GM12892 (cell line): ENCODE measurements at places on chromosomes 16 and 17.

DNA sequence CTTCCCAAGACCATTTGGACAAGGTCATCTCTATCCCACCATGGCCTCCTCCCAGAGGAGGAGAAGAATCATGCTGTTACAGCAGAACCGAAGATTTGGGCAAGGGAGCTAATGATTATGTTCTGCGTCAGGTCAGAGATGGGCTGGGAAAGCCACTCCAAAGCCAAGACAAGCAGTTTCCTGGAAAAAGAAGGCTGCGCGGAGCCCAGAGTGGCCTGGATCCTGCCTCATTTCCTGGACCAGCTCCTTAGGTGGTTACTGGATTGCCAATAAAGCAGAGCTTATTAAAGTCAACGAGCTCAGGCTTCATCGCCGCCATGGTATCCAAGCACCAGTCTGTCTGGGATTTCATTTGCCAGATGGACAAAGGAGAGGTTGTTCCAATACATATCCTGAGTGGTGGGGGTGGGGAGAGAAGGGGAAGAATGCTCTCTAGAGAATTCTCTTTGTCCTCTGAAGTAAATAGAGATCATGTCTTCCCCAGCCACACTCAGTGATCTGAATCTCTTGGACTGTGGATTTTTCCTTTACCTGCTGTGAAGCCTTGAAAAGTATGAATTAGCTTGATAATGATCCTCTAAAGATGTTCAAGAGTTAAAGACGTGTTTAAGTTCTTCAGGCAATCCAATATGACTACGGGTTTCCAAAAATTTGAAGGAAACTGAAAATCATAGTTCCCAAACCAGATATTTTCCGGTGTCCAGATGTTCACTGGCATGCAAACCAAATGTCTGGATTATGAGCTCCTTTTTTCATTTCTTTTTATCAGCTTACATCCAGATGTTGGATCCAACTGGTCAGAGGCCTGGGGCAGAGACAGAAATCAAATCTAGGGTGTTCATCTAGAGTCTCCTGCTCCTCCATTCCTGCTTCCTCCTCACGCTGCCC lies 17.7 kb downstream of the PRAC1 start:
- no peak for DNase-seq

GRCh38 chr16:13378151-13378550 lies 476.8 kb downstream of the SHISA9 start:
- DNase-seq, result no peak

GRCh38 chr17:67566656-67567055 lies 151.1 kb upstream of the NOL11 start:
- DNase-seq, result no peak

- DNase-seq, result no peak
Measured at GRCh38 chr17:7130621-7131422, 16.2 kb upstream of the ASGR2 start.

- no peak for DNase-seq
Measured at GRCh38 chr17:48363161-48363560, 66.9 kb downstream of the SKAP1 start.

GRCh38 chr17:10135539-10136257 lies 62.7 kb downstream of the GAS7 start:
- DNase-seq, result no peak

DNA sequence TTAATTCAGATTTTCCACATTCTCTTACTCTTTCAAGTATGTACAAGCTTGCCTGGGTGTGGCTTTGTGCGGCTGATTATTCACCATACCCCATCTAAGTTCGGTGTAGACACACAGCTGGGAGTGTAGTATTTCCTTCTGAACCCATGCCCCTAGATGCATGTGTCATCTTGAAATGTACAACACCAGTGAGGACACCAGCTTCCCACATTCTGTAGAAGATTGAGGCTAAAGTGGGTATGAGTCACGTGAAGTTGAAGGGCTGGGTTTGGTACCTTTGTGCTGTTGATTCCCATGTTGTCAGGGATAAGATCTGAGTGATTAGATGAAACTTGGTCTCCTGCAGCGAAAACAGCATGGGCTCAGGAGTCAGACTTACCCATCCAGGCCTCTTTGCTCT lies 14.6 kb upstream of the DHX8 start:
- DNase-seq, result no peak

GRCh38 chr17:50352072-50352692 lies 6.3 kb downstream of the XYLT2 start:
- DNase-seq, result no peak

DNA sequence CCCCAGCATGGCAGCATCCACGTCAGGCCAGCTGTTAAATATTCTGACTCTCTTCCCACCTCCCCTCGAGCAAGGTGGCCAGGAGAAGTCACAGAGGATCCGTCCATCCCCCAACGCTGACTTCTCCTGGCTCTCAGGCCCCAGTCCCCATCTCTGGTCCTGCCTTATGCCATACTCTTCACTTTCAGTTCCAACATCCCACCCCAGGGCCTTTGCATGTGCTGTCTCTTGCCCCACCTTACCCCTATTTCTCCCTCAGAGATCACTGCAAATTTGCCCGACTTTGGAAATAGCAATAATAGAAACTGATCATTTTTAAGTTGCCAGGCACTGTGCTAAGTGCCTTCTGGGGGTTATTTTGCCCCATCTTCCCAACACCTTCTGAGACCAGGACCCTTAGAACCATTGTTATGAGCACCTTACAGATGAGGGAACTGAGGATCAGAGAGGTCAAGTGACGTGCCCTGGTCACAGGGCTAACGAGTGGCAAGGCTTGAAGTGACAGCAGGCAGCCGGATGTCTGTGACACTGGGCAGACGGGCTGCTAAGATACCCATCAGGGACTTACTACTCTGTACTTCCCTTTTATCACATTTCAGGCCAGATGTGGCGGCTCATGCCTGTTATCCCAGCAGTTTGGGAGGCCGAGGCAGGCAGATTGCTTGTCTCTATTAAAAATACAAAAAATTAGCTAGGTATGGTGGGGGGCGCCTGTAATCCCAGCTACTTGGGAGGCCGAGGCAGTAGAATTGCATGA lies 17.7 kb downstream of the HID1 start:
- no peak for DNase-seq

GRCh38 chr16:14292051-14292825 lies 221.1 kb downstream of the MRTFB start:
- DNase-seq, result no peak

DNA sequence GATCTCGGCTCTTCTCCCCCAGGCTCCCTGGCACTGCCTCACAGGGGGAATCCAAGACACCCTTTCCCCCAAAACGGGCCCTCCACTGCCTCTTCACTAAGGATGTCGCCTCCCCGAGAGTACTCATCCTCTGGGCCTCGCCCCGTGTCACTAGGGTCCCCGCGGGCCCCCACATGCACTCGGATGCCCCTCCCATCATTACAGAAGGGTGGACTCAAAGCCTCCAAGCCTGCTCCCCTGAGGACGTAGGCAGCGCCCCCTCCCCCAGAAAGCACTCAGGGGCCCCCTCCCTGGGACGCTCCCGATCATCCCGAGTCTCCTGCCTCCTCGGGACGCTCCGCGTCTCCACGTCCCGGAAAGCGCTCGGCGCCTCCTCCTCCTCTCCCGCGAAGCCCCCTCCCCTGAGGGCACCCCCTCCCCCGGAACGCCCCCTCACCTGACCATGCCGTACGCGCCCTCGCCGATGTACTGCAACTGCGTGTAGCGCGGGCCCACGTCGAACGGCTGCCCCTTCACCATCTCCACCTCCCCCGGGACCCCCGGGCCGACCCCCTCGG lies 338 bp downstream of the MAPK3 start:
- no peak for DNase-seq

DNA sequence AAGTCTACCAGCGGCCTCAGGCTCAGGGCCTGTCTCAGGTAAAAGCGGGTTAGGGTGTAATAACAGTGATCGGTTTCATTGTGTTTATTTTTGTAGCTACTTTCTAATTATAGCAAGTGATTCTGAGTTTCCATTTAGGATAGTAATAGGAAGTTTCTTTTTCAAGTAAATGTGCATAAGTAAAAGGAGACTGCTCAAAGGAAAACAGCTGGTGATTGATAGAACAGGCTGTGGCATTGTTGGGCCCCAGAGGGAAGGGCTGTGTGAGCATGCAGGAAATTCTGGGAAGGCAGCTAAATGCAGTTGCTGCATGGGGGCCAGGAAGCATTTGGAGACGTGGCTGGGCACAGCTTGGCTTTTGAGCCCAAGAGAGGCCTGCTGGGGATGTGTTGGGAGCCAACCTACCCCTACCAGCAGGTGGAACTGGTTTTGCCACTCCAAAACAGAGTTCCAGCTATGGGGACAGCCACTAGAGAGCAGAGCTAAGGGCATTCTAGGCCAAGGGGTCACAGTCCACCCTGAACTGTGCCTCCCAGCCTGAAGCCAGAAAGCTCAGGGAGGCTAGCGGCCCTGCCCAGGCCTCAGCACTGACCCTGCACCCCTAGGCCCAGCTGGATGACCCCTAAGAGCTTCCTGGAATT lies 12.6 kb downstream of the SNX20 start:
- DNase-seq, result no peak

DNA sequence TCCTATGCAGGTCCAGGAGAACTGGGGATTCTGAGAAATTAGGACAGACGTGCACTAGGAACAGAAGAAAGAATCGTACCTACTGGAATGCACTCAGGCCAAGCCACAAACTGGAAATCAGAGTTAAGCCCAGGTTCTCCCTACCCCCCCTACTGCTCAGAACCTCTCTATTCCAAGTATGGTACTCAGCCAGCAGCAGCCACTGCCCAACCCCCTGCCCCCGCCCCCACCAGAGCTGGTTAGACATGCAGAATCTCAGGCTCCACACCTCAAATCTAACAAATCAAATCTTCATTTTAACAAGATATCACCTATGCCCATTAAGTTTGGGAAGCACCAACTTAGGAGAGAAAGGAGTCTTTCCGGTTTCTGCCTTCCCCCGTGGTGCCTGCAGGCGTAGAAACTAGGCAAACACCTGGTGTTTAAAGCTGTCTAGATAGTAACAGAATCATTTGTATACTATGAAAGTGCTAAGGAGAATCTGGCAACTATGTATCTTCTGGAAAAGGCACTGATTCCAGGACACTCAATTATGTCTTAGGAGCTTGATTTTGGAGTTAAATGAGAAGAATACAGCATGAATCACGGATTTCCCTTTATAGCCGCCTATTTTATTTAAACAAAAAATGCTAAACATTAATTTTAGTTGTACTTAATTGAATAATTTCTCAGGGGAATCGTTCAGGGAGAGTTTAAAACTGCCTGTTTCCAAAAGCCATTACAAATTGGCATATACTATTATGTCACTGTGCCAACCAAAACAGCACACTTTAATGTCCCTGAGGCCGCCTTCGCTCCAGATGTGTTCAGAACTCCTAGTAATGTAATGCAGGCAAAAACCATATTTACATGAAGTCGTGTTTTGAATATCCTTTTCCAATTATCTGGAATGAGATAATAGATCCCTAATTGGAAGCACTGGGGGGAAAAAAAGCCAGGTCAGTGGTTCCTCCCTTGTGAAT lies 166.5 kb downstream of the STX8 start:
- no peak for DNase-seq

DNA sequence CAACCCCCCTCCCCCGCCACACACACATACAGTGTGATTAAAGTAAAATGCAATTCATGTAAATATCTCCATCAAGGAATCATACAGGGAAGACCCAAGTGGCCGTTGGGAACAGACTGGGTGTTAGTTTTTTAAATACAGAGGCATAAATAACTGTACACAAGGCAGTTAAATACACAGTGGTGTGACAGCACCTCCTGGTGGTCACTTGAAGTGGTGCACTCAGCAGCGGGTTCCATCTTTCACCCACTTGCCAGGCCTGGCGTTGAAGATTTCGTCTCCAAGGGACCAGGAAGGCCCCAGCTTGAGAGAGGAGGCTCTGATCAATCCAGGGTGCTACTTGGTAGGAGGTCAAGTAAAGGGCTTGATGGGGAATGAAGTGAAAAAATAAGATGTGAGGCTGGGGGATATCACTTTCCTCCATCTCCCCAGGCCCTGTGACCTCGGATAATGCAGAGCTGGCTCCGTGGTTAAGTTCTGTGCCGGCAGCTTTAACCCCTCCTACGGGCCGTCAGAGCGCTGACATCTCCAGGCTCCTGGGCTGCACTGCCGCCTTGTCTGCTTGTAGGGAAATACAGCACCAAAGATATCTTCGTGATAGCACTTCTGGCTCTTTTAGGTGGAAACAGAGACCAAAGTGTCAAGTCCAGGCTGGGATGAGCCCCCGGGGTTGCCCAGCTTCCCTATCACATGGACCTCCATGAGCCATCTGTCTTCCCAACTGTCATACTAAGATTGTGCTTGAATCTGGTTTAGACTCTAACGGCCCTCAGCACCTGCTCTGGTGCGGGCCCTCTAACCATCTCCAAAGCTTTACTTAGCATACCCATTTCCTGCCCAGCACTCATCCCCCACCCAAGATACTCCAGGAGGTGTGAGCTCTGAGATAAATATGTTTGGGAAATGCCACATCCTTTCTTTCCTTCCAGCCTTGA lies 20.7 kb downstream of the LGALS9 start:
- no peak for DNase-seq

- DNase-seq, result peak; percentile 15
Measured at GRCh38 chr17:50266384-50267073, 7.7 kb upstream of the TMEM92 start.
